GM23338 (cell line): ENCODE measurements at places on chromosomes 5 and 9. TPM values are rescaled to one million over a fixed set of nuclear protein-coding genes. Genes with fewer than 3 reads are reported as not detected.

RAB3C gene
- total RNA-seq = 11.7 and 15.0 TPM in 2 replicates

C5orf46 gene
- not detected in 2 replicates for total RNA-seq

SPAG8 gene
- 0.45 TPM in 1 of 2 replicates, not detected in the other for total RNA-seq

GRCh38 chr5:72644296-72644695 is 137.1 kb upstream of the ZNF366 start:
- no peaks in the 10 kb centered on the region for H3K36me3 ChIP-seq
- no peaks in the 10 kb centered on the region for H3K4me1 ChIP-seq
- no peak overlapping the region for H3K4me3 ChIP-seq
- no peak overlapping the region for H3K27ac ChIP-seq
- H3K27me3 ChIP-seq = no peaks in the 10 kb centered on the region
- no peak for DNase-seq

DNA sequence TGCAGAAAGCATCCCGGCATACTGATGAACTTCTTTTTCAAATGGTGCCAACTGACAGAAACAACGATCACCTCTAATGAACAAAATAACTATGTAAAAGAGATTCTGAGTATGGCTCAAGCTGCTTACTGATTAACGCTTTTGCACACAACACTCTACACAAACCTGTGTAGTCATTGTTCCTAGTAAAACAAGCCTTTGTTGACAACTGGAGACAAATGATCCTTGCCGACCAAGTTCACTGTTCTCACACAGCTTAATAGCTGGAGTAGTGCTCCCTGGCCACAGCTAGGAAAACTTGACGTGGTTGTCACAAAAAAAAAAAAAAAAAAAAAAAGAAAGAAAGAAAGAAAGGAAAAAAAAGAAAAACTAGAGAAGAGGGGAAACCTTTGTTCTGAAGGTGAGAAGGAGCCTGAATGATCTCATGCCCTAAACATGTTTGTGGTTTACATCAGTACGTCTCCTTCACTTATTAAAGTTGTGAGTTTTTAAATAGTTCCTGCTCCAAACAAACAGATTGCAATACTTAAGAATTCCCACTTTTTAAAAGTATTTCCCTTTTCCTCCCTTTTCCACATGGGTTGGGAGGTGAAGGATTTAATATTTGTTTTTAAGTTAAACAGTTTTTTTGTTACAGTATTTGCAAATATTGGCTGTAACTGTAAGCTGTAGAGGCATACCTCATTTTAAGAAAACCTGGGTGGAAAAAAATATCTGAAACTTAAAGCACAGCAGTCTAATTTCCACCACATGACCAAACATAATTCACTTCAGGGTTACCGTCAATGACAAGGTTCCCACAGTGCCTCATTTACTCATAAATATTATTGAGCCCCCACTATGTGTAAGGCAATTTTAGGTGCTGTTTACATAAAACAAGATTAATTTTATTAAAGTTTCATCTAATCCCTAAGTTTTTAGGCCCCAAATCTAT is 63.7 kb downstream of the GLIS3 start:
- DNase-seq = no peak
- H3K36me3 ChIP-seq = no peaks in the 10 kb centered on the region
- no peak overlapping the region for H3K27ac ChIP-seq
- no peak overlapping the region for H3K4me3 ChIP-seq
- peaks cover 5% of the 10 kb centered on the region; the same call in 1 of the 2 replicates for H3K4me1 ChIP-seq
- no peaks in the 10 kb centered on the region for H3K27me3 ChIP-seq
